GM23338 (cell line): ENCODE measurements at places on chromosomes 4 and X. TPM values are rescaled to one million over a fixed set of nuclear protein-coding genes. Genes with fewer than 3 reads are reported as not detected.
A peak's percentile ranks its signal among the peaks of the same experiment; 100 is the strongest.

DNA sequence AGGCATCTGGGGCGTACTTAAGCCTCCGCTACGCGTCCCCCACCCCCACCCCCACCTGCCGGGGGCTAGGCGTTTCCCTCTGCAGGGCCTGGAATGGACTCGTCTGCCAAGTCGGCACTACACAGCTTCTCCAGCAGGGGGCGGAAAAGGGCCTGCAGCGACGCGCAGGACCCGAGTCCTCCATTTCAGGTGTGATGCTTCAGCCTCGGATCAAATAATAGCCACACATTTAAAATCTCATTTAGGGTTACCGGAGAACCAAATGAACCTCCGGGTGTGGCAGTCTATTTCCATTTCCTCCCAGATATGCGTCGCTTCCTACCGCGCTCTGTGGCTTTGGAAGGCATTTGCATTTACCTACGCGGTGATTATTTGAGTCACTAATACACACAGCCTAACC lies 2.9 kb downstream of the PAK3 start:
- no peak overlapping the region for H3K27ac ChIP-seq
- peak; percentile 81 for DNase-seq
- H3K4me3 ChIP-seq: peak overlapping the region; percentile 44; the same call in 1 of the 2 replicates
- no peaks in the 10 kb centered on the region for H3K36me3 ChIP-seq
- H3K4me1 ChIP-seq: peaks cover 8% of the 10 kb centered on the region; the same call in 1 of the 2 replicates

- DNase-seq: no peak
- no peaks in the 10 kb centered on the region for H3K4me1 ChIP-seq
- no peak overlapping the region for H3K27ac ChIP-seq
- H3K4me3 ChIP-seq: no peak overlapping the region
- no peaks in the 10 kb centered on the region for H3K36me3 ChIP-seq
These were observed 223.5 kb downstream of the APBB2 start for GRCh38 chr4:40990899-40991265.

GRCh38 chrX:38935561-38935960 lies 134.3 kb downstream of the MID1IP1 start:
- H3K4me3 ChIP-seq: no peak overlapping the region
- no peak overlapping the region for H3K27ac ChIP-seq

DNA sequence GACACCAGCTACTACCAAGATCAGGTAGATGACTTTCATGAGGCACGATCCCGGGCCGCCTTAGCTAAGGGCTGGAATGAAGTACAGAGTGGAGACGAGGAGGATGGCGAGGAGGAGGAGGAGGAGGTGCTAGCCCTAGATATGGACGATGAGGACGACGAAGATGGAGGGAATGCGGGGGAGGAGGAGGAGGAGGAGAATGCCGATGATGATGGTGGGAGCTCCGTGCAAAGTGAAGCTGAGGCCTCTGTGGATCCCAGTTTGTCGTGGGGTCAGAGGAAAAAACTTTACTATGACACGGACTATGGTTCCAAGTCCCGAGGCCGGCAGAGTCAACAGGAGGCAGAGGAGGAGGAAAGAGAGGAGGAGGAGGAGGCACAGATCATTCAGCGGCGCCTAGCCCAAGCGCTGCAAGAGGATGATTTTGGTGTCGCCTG lies 481 bp downstream of the UTP3 start:
- peaks cover 13% of the 10 kb centered on the region; the same call in 1 of the 2 replicates for H3K4me1 ChIP-seq
- H3K27me3 ChIP-seq: no peaks in the 10 kb centered on the region
- DNase-seq: peak; percentile 25

GRCh38 chr4:166123546-166123945 lies 250.5 kb downstream of the TLL1 start:
- no peaks in the 10 kb centered on the region for H3K4me1 ChIP-seq
- H3K27me3 ChIP-seq: no peaks in the 10 kb centered on the region
- H3K4me3 ChIP-seq: no peak overlapping the region

DNA sequence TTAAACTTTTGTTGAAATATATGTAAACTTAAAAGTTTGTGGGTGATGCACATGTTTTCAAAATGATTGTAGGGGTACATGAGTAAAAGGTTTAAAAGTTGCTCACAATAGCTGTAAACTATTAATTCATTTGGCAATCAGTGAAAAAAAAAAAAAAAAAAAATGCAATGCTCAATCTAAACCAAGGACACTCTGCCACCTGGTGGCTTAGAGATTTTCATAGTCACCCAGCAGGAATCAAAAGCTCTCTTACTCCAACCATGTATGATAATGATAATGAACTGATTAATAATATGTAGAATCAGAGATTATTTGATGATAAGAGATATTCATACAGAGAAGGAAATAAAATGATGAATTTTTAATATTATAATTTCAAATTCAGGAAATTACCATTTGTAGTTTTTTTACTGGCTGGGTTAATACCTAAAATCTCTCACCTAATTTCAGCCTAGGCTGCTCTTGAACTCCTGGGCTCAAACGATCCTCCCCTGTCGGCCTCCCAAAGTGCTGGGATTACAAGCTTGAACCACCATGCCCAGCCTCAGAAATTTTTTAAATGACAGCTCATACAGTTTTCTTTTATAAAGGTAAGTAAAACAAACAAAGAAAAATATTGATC lies 46.9 kb upstream of the SLC25A4 start:
- no peak overlapping the region for H3K4me3 ChIP-seq
- H3K27ac ChIP-seq: no peak overlapping the region
- no peaks in the 10 kb centered on the region for H3K27me3 ChIP-seq
- peaks cover 7% of the 10 kb centered on the region; the same call in 1 of the 2 replicates for H3K4me1 ChIP-seq

GRIA2 gene
- total RNA-seq: not detected in 2 replicates

OPN1MW gene
- total RNA-seq: not detected in 2 replicates

GYPE gene
- total RNA-seq: not detected in 2 replicates

GRCh38 chr4:92014067-92014466 lies 289.7 kb upstream of the GRID2 start:
- no peak for DNase-seq
- no peak overlapping the region for H3K4me3 ChIP-seq
- H3K27me3 ChIP-seq: no peaks in the 10 kb centered on the region
- H3K4me1 ChIP-seq: peaks cover 7% of the 10 kb centered on the region; the same call in 1 of the 2 replicates

XAGE1A gene
- not detected in 2 replicates for total RNA-seq

GRCh38 chr4:165541851-165542459 lies 163.1 kb downstream of the CPE start:
- H3K27me3 ChIP-seq: no peaks in the 10 kb centered on the region
- no peak overlapping the region for H3K4me3 ChIP-seq
- DNase-seq: no peak
- H3K4me1 ChIP-seq: no peaks in the 10 kb centered on the region
- H3K36me3 ChIP-seq: no peaks in the 10 kb centered on the region

DNA sequence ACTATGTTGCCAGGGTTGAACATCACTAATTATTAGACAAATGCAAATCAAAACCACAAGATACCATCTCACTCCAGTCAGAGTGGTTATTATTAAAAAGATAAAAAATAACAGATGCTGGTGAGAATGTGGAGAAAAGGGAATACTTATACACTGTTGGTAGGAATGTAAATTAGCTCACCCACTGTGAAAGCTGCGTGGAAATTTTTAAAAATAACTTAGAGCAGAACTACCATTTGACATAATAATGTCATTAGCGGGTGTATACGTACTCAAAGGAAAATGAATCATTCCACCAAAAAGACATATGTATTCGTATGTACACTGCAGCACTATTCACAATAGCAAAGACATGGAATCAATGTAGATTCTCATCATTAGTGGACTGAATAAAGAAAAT lies 48.6 kb upstream of the UGT2A1 start:
- no peak overlapping the region for H3K4me3 ChIP-seq
- no peaks in the 10 kb centered on the region for H3K4me1 ChIP-seq
- no peak for DNase-seq
- H3K36me3 ChIP-seq: no peaks in the 10 kb centered on the region
- no peaks in the 10 kb centered on the region for H3K27me3 ChIP-seq

CCDC120 gene
- total RNA-seq: 6.8 and 9.9 TPM in 2 replicates

DNA sequence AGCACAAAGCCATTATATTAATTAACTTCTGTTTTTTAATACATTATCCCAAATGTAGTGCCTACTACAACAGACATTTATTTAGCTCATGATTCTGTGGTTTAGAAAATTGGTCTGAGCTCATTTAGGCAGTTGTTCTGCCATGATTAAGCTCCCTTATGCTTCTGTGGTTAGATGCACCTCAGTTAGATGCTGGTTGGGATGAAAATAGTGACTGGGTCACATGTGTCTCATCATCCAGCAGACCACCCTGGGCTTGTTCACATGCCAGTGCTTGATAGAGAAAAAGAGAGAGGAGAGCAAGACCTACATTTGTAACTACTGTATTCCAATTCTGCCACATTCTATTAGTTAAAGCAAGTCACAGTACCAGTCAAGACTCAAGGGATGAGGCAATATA lies 376.4 kb upstream of the GNPDA2 start:
- no peaks in the 10 kb centered on the region for H3K4me1 ChIP-seq
- no peaks in the 10 kb centered on the region for H3K36me3 ChIP-seq
- no peak for DNase-seq

ALB gene
- total RNA-seq: not detected in 2 replicates
